ENCODE measurements at places on chromosomes 1 and 21.

GRCh38 chr21:41169701-41170100 lies 1.7 kb downstream of the BACE2 start:
- DNase-seq = no peak

DNA sequence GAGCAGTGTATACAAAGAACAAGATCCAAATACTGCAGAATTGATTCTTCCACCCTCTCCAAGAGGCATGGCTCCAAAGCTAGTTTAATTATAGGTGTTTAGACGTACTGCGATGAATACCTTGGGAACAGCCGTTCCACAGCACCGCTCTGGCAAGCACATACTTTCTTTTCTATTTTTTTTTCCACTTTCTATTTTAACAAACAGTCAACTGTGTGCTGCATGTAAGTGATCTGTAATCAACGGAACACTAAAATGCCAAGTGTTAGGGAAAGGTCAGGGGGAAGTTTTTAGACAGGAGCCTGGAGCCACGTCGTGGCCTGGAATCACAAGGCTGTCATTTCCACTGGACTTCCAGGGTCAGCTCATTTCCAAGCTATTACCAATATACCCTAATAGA lies 486.4 kb upstream of the DAB1 start:
- no peak for DNase-seq

DNA sequence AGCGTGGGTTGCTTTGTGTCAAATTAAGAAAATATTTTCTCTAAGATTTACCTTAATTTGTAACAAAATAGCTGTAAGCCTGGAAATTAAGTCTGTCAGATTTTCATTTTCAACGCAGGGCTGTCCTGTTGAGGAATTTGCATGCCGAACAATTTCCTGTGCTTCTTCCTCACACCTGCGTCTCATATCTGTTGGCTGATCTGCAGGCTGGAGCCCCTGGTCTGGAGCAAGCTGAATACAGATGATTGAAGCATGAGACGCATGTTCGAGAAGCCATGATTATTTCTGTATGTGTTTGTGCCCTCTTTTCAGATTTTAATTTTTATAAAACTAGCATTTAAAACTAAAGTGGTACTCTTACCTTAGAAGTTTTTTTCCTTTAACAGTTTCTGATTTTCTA lies 9.8 kb downstream of the MIXL1 start:
- DNase-seq = no peak

- DNase-seq = no peak
These were observed 65.6 kb downstream of the ST3GAL3 start for GRCh38 chr1:43772978-43773377.

DNA sequence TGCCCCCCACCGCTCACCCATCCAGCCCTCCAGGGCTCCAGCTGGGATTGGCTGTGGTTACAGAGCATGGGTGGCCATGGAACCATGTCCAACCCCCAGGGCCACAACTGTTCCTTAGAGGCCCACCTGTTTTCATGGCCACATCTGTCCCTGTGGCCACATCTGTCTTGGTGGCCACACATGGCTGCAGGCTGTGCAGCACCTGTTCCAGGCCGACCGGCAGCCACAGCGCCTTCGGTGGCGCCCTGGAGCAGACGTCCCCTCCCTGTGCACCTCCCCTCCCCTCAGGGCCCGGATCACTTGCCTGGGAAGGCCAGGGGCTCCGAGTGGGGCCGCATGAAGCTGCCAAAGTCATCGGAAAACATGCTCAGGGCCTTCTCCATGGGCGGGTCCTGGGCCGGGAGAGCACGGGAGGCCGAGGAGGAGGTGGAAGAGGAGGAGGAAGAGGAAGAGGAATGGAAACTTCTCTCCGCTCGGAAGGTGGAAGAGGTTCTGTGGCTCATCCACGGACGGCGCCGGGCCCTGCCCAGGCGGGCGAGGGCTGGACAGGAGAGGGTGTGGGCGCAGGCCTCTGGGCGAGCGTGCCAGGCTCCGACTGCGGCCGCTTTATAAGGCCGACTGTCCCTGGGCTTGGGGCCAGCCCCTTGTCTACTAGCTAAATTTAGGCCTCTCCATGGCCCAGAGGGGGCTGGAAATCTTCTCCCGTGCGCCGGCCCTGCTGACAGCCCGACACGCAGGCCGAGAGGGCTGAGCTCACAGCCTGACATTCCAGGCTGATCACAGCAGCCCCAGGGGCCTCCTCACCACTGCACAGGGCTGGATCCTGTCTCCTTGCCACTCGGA lies at the start of gene HSPB7:
Gene HSPB7, minus strand, starts transcription at position 583 of the 843 bp plus-strand sequence. Its CDS starts 80 bp downstream, at position 503.
- DNase-seq = no peak

GRCh38 chr21:33874161-33874560 lies 41.4 kb downstream of the ATP5PO start:
- DNase-seq = no peak

GRCh38 chr1:212490276-212490675 lies 57.6 kb downstream of the NENF start:
- DNase-seq = no peak

DNA sequence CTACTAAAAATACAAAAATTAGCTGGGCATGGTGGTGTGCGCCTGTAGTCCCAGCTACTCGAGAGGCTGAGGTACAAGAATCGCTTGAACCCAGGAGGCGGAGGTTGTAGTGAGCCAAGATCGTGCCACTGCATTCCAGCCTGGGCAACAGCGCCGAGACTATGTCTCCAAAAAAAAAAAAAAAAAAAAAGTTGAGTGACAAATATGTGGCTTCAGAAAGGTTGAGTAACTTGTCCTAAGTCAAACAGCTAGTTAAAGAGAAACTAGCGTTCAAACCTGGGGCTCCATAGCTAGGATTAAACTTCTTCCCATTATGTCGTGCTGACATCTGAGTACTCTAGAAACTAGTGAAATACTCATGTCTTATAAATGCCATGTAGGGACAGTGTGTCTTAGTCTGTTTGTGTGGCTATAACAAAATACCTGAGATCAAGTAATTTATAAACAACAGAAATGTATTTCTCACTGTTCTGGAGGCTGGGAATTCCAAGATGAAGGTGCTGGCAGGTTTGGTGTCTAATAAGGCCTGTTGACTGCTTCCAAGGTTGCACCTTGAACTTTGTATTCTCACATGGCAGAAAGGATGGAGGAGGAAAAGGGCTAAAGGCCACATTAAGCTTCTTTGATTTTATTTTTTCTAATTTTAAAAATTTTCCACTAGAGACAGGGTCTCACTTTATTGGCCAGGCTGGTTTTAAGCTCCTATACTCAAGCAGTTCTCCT lies 12.0 kb downstream of the AK4 start:
- DNase-seq = no peak

DNA sequence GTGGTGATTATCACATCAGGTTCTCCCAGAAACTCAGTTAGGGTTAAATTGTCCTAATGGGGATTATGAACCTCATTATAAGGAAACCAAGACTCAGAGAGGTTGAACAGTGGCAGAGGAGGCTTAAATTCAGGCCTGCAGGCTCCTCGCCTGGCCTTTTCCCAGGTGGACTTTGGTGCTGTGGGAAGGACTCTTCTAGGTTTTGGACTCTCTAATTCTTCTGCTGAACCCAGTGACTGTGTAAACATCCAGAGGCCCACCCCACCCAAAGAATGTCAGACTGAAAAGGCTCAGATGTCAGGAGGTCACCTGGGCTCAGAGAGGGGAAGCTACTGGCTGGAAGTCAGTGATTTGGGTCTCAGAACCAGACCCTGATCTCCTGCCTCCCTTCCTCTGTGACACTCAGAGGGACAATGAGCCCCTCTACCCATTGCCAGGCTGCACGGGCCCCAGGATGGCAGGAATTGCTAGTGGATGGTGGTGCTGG lies 2.5 kb downstream of the ZNF362 start:
- no peak for DNase-seq

- DNase-seq = no peak
These were observed 120.3 kb upstream of the VAMP3 start for GRCh38 chr1:7650801-7651200.

- DNase-seq = no peak
These were observed 40.9 kb upstream of the SLC6A9 start for GRCh38 chr1:44072204-44072603.

GRCh38 chr1:246142320-246142893 lies 364.7 kb downstream of the SMYD3 start:
- no peak for DNase-seq

DNA sequence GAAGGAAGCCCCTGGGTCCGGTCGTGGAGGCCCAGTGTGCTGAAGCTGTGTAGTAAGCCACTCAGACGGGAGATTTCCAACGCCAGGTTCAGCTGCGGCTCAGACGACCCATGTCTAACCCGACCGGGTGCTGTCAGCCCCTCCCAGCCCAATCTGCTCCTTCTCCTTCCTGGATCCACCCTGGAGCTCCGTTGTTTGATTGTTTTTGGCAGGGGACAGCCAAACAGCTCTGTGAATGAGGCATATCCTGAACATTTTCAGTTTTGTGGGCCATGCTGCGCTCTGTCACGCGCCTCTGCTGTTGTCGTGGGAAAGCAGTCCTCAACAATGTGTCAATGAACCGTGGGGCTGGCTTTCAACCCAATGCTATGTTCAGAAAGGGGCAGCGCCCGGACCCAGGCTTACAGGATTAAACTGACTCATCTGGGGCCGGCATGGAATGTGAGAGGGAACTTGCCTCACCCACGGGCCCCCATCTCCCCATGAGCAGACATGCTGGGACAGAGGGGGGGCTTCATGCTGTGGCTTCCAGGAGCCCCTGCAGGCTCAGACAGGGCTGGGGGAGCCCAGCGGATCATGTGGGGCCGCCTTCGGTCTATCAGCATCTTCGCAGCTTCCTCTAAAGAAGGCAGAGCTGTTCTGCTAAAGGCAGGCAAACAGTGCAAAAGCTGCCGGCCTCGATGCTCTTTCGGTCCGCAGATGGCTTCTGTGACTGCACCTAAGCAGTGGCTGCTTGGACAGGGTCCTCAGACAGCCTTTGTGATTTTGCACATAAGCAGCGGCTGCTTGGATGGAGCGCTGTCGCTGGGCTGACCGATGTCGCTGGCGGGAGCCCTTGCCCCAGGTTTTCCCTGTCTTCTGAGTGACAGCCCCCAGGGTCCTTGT lies 101.7 kb downstream of the RIPK4 start:
- no peak for DNase-seq

- DNase-seq = no peak
These were observed 27.8 kb upstream of the TSNAX start for GRCh38 chr1:231500666-231501065.

DNA sequence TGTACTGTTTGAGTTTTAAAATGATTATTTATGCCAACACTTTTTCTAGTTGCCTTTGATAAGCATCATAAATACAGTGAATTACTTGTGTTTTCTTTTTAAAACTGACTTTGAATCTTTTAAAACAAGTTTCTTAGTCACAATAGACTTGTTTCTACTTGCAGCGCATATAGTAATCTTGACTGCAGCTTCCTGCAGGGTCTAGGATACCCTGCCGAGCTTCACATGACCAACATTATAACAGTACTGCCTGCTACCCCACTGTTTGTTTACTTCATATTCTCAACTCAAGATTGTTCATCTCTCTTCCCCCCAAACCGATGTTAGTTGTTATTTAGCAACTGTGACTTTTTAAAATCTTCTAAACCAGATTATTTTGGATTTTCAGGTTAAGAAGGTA lies 751.3 kb upstream of the NEGR1 start:
- no peak for DNase-seq

- no peak for DNase-seq
These were observed 14.0 kb upstream of the PABPC4 start for GRCh38 chr1:39590546-39590945.

DNA sequence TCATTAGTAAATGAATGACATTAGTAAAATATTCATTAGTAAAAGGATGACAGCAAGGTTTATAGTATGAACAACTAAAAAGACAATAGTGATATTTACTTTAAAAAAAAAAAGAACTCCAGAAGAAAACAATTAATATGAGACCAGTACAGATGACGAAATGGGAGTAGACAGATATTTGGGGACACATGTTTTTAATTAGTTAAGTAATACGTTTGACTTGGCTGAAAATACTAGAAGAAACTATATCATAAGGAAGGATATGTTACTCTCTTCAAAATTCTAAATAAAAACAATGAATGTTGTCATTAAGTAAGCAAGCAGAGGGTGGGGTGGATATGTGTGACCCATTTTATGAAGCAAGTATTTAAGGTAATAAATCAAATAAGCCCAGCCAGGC lies 61.9 kb downstream of the GPATCH2 start:
- DNase-seq = no peak

DNA sequence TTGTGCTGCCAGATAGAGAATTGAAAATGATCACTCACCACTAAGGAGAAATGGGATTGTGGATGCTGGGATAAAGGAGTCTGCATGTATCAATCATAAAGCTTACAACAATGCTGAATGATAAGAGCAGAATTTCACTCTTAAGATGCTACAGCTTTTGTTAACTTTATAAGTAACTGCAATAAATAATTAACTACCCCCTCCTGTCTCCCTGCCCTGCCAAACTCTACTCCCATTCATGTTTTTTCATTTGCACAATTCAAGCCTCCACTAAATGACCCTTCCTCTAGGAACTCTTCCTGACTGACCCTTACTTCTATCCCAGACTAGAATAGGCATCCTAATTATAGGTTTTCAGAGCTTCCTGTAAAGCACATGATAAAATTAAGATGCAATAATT lies 14.9 kb downstream of the MTF1 start:
- DNase-seq = no peak

DNA sequence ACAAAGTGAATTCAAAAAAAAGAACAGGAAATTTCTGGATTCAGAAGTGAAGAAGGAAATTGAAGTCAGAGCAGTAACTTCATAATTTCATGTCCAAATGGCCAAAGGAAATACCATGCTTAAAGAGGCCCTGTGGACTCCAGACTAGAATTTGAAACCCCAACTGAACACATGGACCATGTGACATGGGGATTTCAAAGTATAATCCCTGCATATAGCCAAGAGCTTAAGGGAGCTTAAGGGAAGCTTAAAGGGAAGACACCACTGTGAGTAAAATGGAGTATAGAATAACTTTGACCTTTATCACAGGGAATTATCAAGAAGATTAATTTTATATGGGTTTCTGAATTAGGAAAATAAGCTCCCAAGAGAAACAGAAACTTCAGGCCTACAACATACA lies 241.8 kb upstream of the POGK start:
- no peak for DNase-seq

- no peak for DNase-seq
These were observed 303.8 kb downstream of the NPHP4 start for GRCh38 chr1:5688081-5689077.

GRCh38 chr1:2192031-2192995 lies 2.3 kb downstream of the FAAP20 start:
- DNase-seq = no peak

DNA sequence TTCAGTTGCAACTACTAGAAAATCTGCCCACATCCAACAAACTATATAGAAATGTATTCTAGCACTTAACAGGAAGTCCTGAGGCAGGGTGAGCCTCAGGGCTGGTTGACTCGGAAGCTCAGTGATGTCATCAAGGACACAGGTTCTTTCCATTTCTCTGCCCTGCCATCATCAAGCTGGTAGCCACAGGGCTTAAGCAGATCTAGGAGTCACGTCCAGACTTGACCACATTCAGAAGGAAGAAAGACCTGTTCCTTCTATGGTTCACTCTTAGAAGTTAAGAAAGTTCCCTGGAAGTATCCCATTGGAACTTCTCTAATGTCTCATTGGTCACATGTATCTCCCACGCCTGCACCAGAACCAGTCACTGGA lies 438.1 kb downstream of the PRDM2 start:
- no peak for DNase-seq

GRCh38 chr1:115925467-115925866 lies 50.8 kb upstream of the SLC22A15 start:
- DNase-seq = no peak
